ENCODE measurements at places on chromosomes 1 and 21.
A peak's percentile ranks its signal among the peaks of the same experiment; 100 is the strongest.

DNA sequence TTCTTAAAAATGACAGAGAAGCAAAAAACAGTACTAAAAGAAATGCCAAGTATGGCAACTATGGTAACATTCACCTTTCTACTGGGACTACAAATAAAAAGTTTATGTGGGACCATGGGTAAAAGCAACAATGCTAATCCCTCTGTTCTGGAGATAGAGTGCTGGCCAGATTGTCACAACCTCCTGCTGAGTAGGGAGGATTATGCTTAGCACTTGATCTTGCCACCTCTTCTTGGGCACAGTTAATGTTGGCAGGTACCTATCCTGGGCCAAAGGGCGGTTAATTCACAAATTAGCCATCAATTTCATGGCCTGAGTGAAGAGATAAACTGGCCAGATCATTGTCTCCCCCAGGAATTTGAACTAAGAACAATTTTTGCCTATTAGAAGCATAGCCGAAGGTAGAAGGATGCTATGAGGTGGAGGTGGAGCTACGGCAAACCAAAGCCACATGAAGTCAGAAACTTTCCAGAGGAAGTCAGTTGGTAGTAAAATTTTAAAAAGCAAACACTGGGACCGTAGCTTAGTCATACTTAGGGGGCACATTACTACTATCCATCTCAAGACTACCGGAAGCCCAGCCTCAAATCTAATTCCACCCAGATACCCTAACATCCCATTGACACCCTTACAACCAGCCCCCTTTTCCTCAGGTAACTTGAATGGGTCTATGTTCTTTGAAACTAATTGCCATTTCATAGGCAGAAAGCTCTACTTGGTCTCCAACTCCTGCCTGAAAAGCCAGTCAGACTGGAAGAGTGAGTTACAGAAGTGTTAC, 2.7 kb downstream of the SCYL3 start:
- DNase-seq, result no peak

DNA sequence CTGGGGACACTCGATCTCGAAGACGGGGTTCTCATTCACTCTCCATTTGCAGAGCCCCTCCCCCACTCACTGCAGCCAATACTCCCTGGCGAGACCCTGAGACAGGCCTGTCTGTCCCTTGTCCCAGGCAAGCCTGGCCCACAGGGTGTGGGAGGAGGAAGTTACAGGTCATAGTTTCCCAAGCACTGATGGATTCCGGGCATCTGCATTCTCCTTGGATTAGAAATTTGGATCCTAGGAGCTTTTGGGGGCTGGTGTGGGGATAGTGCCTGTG, 11.3 kb downstream of the WNT3A start:
- DNase-seq, result peak; percentile 47

DNA sequence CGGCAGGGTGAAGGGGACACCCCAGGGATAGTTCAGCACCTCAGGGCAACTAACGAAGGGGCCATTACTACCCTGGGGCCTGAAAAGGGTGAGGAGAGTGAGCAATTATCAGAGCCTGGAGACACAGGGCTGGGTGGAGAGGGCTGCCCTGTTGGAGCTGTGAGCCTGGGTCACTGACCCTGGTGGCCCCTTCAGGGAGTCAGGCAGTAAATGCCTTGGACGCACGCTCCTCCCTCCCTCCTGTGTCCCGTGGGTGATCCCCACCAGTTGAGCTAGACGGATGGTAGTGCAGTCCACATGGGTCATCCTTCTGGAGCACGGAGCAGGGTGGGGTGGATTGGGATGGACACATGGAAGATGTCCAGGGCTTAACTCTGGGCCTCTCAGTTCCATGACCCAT, 305.3 kb downstream of the PTPRU start:
- DNase-seq, result no peak

GRCh38 chr1:58884706-58885661, 101.1 kb upstream of the JUN start:
- no peak for DNase-seq

DNA sequence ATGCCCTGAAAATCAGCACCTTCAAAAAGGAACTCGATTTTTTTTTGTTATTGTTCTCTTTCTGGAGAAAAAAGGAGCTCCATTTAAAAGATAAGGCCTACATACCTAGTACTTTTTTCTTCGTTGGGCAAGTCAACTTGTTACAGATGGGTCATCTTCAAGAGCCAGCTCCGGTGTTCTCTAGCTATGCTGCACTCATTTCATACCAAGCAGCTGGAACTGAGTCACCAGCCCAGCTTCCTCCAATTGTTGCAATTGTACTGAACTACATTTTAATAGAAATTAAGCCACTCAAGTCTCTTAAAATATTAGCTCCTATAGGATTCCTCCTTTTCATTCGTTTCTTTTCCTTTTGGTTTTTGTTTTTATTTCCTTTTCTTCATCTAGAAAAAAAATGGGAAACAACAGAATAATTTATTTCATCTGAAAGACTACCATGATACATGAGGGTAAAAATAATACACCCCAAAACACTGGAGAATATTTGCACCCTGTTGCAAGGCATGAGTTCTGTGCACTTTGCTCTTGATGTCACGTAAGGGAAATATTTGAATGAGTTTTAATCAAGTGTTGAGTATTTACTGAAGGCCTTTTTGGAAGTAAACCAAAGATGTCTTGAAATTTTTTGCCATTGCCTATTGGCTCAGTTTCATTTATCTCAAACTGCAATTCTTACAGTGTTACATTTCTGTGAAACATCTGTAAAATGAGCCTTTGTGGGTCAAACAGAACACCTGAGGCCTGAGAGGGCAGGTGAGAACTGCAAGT, 60.5 kb downstream of the CLIC4 start:
- DNase-seq, result no peak

DNA sequence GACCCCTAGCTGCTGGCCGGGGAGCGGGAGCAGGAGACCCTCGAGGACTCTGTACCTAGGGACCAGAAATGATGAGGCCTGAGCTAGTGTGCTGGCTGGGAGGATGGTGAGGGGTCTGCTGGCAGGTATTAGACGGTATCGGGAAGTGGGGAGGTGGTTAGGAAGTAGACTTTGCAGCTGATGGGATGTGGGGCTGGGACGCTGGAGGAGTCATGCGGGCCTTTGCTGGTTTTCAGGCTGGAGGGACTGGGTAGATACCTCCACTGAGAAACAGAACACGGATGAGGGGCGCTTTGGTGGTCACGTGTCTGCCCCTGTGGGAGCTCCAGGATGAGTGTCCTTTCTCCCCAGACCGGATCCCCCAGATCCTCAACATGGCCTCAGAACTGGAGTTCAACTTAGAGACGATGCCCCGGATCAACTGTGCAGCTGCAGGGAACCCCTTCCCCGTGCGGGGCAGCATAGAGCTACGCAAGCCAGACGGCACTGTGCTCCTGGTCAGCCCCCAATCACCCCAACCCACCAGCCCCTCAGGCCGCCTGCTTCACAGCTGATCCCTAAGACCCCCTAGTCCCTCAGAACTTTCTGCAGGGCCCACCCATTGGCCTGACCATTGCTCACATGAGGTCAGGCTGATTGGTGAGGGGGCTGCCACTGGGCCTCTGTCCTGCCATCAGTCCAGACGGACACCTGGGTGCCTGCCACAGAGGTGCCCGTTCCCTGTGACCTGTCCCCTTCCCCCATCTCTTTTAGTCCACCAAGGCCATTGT, 8.0 kb downstream of the TIE1 start:
- DNase-seq, result no peak

DNA sequence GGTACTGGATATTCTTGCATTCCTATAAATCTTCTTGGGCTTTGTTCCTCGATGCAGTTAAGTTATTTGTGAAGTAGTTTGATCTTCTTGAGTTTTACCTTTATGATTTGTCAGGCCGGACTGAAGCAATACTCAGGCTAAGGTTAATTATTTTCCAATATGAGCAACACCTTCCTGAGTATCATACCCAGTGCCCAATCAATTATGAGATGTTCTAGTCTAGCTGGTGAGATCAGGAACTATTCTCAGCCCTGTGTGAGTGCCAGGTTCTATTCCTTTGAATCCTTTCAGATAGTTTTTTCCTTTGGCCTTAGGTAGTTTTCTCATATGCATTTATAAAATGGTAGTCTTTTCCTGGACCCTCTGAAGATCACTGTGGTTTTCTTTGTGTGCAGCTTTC, 92.5 kb downstream of the SCMH1 start:
- no peak for DNase-seq

GRCh38 chr1:54396261-54396933, 9.8 kb downstream of the SSBP3 start:
- DNase-seq, result no peak

GRCh38 chr1:85448358-85448757, 16.6 kb downstream of the DDAH1 start:
- DNase-seq, result no peak

- no peak for DNase-seq
Observed at GRCh38 chr1:31795096-31795675, 20.6 kb downstream of the SPOCD1 start.

DNA sequence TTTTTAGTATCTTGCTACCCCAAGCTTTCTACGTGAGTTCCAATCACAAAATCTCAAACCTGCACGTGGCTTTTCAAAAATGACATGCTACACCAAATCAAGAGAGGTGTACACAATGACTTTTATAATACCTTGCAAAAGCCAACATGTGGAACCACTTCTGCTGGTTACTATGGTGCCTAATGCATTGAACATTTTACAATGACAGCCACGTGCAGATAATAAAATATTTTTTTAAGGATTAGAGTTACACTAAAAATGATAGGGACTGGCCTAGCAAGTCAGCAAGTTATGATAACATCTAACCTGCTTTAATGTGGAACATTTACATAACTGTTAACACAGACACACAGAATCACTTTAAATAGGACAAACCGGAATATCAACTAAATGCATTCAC, 30.2 kb downstream of the EYA3 start:
- DNase-seq, result no peak

GRCh38 chr21:30349572-30349971, 1.2 kb upstream of the KRTAP23-1 start:
- no peak for DNase-seq

DNA sequence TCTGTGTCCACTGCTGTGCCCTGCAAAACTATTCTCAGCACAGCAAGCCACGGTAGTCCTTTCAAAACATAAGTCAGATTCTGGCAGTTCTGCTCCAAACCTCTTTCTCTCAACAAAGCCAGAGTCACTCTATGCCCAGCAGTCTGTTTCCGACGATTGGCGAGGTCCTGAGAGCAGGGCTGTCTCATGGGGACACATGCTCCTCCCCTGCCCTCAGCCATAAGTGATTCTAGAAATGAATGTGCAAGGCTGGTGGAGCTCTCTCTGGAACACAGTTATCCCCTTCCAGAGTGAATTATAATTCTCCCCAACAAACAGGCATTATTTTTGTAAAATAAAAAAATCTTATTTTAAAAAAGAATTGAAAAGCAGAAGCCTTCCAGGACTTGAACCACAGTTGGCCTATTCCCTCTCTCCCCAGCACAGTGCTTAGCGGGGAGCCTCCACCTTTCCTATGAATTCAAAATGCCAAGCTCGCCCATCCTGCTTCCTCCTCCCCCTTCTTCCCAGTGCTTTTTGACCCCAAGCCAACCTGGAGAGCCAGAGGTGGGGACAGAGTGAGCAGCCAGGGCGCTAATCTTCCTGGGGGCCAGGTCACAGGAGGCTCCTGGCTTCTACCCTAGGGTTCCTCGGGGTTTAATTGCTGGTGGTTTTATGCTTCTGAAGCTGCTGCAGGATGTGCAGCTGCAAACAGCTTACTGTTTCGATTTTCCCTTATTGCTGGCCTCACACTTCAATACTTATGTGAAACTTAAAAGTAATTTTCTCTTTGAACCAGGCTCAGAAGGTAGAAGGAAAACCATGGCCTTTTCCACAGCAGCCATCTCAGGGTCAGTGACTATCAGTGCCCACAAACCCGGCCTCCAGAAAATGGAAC, 41.1 kb downstream of the KCNJ6 start:
- no peak for DNase-seq

GRCh38 chr21:42580793-42581321, 67.2 kb downstream of the SLC37A1 start:
- DNase-seq, result no peak

- no peak for DNase-seq
Observed at GRCh38 chr1:109977657-109978378, 6.7 kb upstream of the AHCYL1 start.

DNA sequence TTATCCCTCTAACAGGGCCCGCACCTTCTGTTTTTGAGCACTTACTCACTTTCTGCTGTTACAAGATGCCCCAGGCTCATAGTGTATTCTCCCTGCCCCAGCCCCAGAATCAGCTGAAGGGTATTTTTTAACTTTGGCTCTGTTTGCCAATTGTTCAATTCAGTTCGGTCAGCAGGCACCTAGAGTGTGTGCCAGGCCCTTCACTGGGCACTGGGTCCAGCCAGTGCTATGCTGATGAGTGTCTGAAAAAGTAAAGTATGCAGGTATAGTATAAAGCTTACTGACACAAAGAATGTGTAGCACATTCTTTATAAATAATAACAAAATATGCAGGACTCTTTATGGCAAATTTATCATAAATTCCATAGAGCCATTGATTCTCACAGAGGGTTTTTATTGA, 35.0 kb downstream of the FHAD1 start:
- DNase-seq, result no peak

DNA sequence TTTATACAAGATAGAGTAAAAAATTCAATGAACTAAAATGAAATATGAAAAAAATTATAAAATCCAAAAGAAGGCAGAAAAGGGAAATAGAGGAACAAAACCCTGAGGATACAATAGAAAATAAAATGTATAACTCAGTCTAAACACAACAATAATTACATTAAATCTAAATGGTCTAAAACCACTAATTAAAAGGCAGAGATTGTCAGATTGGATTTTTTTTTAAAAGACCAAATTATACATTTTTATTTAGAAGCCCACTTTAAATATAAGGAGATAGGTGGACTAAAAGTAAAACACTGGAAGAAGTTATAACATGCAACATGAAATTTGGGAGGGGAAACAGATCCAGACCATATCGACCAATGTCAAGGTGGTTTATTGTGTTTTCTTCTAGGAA, 95.2 kb downstream of the CATSPERE start:
- DNase-seq, result no peak

DNA sequence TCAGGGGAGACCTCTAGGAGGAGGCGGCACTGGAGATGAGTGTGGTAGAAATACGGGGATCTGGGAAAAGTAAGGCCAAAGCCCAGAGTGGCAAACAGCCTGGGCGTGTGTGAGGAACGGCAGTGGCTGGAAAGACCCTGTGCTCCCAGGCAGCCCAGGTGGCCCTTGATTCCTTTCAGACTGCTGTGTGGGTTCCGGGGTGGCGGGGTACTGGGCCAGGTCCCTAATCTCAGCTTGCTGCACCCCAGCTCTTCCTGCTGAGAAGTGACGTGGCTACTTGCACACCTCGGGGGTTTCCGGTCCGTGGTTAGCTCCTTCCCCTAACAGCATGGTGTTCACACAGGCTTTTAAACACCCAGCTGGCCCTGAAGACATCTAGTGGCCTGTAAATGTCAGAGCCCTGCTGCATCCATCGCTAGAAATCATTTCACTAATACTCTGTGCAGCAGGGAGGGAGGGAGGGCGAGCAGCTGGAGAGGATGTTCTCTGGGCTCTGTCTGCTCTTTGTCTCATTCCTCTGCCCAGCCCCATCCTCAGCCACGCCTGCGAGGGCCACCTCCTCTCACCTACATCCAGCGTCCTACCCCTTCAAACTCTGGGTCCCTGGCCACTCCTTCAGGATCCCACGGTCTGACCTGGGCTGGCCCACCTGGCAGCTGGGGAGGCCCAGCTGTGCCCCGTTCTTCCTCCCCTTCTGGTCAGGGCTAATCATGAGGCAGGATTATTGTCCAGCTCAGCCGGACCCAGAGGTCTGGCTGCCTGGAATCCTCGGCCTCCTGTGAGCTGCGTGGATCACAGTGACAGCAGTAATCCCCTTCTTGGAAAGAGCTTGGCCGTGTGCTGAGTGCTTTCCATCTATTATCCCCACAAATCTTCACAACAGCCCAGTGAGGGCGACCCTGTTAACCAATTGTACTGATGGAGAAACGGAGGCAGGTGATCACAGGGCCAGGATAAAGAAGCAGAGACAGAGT, 7.2 kb downstream of the ZDHHC18 start:
- DNase-seq, result no peak

Measured in breast epithelium (tissue), 4 donors.